Osteocyte (in vitro differentiated cells): ENCODE measurements at places on chromosomes 7 and 10. TPM values are rescaled to one million over a fixed set of nuclear protein-coding genes. Genes with fewer than 3 reads are reported as not detected.

Gene C10orf67
- not detected in 2 replicates for total RNA-seq

Gene RASA4B
- total RNA-seq: 7.4 and 11.7 TPM in 2 replicates

Gene FKBP6
- total RNA-seq: not detected in 2 replicates

Gene ANKRD2
- not detected in 2 replicates for total RNA-seq

Gene ZNF138
- total RNA-seq: 2.7 and 4.0 TPM in 2 replicates

Gene FAM13C
- 2.3 and 3.2 TPM in 2 replicates for total RNA-seq

Gene RNF133
- not detected in 2 replicates for total RNA-seq

Gene FBXO24
- total RNA-seq: 0.46 and 0.94 TPM in 2 replicates

GRCh38 chr10:60524541-60524940 is 134.9 kb upstream of the ANK3 start:
- DNase-seq: no peak

DNA sequence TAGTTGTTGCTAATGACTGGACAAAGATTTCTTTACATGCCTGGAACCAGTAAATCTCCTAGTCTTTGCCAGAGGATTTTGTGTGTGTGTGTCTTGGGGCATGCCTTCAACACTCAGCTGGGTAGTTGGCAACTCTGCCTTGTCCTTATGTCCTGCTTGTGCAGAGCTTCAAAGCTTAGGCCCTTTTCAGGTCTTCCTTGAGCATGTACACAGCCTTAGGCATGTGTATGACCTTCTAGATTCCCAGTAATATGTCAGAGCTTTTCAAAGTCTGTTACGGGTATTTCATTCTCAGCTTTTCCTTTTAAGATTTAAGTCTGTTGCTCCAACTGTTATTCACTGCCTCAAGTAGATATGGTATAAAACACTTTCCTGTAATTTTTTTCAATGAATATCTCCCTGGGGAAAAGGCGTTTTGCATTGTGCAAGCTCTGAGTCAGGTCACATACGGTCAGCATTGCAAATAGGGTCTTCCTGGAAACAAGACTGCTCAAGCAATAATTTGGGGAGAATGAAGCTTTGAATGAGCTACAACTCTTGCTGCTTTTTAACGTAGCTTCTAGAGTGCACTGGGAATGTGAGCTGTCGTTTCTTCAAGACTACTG is 25.5 kb downstream of the SHOC2 start:
- DNase-seq: no peak

GRCh38 chr7:86647385-86648094 is 3.8 kb downstream of the GRM3 start:
- no peak for DNase-seq

DNA sequence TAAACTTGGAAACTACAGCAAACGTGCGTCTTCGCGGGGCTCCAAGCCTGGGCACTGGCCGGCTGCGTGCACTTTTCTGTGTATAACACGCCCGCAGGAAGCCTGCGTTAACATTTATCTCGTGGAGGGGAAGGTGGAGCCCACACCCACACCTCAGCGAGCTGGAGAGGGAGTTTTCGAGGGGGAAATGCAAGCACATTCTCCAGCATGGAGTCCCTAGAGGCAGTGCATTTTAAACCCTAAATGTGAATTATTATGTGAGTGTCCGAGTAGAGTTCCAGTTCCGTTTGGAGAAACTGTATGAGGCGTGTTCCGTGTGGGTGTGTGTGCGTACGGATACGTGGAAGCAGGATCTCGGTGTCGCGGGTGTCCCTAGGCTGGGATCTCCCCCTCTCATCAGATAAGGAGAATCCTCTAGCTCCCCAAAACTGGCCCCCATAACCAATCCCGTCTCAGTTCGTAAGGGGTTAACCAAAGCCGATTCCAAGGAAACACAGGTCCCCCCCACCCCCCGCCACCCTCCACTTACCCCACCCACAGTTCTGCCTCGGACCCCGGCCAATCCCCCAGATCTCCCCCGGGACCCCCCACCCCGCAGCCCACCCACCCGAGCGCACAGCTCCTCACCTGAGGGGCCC is 403 bp downstream of the CDK6 start:
- no peak for DNase-seq

DNA sequence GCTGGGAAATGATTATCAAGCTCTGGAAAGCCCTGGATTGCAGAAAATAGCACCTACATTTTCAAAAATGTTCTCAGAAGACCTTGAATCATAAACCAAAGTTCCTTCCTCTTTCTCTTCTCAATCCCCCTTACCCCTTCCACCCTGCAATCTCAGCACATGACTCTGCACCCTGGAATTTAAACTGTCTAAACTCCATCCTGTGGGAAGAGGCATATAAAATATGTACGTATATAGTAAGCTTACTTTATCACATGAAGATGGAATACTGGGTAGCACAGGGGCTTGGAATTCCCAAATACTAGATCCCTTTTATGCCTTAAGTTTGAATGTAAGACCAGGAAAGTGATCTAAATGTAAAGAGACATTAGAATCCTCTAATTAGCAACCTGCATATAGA is 7.7 kb downstream of the AGMO start:
- no peak for DNase-seq

DNA sequence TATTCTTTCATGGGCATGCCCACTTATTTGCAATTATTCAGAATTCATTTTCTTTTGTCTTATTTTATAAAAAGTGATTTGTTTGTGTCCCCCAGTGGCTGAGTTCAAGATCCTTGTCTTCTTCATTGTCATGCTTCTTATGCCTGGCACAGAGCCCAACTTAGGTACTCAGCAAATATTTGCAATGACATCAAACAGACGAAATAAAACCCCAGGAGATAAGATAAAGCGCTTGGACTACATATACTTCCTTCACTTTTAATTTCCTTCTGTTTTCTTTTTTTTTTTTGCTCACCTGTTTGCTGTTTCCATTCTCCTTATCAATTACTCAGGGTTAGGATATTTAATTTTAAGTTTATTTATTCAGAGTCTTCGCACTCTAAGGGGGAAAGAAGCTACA is 225.0 kb downstream of the SDHAF3 start:
- no peak for DNase-seq

- no peak for DNase-seq
Observed at GRCh38 chr10:33304423-33305225, 29.8 kb downstream of the NRP1 start.

DNA sequence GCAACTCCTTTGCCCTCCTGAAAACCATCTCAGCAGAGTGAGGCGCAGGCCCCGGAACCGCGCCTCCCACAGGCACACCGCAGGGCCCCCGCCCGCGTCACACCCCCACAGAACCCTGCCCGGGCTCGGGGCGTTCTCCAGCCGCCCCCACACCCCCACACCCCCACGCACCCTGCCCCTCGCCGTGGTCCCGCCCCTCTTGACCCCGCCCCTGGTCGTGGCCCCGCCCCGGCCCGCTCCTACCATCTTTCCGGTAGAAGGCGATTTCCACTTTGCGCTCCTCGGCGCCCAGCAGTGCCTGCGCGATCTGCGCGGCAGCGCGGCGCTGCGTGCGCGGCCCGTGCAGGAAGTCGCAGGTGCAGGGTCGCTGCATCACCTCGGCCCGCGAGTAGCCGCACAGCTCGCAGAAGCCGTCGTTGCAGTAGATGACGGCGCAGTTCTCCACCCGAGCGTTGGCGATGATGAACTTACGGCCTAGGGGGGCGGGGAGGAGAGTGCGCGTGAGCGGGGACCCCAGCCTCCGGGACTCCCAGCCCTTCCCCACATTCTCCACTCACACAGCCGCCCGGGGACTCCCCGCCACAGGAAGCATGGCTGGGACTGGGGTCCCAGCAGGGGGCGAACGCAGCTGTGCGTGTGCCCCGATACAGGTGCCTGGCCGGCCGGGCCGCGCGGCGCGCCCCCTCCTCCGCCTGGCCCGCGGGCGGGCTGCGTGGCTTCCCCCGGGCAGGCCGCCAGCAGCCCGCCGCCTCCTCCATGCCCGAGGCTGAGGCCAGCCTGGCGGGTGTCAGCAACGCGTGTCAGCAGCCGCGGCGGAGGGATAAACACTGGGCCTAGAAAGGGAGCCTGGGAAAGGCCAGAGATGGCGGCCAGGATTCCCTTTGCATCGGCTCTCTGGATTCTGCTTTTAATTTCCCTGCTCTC is 3.4 kb downstream of the KCNH2 start:
- DNase-seq: no peak

- no peak for DNase-seq
Observed at GRCh38 chr7:110600956-110601355, 490.0 kb upstream of the LRRN3 start.

DNA sequence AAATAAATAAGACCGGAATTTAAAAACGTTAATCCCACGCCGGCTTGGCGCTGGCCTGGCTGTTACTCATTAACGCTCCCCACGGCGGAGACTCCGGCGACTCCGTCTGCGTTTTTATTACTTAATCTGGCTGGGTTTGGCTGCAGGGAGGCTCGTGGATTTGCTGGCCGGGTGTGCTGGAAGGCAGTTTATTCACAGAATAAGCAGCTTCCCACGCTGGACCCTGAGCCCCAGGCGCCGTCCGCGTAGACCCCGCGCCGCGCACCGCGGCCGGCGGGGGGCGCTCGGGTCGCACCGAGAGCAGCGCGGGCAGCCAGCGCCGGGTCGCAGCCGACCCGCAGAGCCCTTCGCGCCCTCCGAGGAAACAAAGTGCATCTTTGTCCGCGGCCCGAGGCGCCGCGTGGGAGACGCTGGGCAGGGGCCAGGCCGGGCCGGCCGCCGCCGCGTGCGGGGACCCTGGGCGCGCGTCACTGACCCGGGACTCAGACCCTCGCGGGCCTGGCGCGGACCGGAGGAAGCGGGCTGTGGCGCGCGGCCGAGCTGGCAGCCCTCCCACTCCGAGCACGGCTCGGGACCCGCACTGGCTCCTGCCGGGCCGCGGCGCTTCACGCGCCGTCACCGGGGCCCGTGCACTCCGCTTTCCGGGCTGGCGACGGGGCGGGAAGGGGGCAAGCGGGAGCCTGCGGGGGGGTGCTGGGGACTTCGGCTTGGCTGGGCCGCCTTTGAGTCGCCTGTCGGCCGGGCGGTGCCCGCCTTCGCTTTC is 587 bp upstream of the GRK5 start:
- peak; percentile 93 for DNase-seq

DNA sequence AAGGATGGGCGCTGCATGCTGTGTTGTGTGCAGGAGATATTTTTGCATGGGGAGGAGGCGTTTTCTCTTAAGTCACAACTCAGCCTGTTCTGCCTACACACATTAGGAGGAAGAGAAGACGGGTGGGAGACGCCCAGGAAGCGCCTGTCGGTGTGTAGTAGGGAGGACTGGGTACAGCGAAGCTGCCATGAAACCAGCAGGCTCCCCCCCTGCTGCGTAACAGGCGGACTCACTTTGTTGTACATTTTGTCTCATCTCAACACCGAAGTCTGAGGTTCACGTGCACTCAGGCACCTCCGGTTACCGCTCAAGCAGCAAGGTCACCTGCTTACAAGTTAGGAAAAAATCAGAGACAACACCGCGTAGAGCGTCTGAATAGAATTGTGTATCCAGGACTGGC is 56.3 kb downstream of the CRTAC1 start:
- no peak for DNase-seq

DNA sequence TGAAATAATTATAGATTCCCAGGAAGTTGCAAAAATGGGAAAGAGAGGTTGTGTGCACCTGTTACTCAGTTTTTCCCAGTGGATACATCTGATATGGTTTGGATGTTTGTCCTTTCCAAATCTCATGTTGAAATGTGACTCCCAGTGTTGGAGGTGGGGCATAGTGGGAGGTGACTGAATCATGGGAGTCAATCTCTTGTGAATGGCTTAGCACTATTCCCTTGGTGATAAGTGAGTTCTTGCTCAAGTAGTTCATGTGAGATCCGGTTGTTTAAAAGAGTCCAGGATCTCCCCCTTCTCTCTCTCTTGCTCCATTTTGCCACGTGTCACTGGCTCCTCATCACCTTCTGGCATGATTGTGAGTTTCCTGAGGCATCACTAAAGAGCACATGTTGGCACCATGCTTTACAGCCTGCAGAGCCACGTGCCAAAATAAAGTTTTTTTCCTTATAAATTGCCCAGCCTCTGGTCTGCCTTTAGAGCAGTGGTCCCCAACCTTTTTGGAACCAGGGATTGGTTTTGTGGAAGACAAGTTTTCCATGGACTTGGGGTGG is 149.2 kb downstream of the RAMP3 start:
- DNase-seq: no peak

DNA sequence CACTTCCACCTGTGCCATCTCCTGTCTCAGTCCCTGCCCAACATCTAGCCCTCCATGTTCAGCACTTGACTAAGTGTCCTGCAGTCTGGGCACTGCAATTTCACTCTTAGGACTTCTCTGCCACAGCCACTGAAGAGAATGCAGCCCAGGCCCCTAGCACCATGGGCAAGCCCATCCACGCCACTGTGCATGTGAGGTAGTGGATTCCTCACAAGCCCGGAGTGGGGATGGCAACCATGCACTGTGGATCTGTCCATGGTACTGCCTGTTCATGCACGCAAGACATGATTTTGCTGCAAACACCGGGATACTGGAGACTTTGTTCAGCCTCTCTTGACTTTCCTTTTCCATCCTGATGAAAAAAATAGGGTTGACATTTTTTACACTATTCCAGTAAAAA is 12.3 kb downstream of the DDC start:
- DNase-seq: peak; percentile 81

DNA sequence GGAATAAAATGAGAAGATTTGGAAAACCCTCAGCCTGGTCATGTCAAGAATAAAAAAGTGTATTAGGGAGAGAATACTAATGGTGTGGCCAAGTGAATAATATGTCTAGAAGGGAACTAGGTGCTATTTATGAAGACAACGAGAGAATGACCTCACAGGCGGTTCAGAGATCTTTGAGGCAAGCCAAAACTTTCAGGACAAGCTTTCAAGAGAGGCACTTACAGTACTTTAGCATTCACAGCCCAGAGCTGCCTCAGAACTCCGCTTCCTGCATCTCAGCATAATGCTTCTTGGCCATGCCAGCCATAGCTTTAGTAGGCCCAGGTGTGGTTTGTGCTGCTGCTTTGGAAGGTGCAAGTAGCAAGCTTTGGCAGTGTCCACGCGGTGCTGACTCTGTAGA is 37.2 kb upstream of the CCDC7 start:
- DNase-seq: no peak

GRCh38 chr7:42217548-42217947 is 19.5 kb downstream of the GLI3 start:
- no peak for DNase-seq

DNA sequence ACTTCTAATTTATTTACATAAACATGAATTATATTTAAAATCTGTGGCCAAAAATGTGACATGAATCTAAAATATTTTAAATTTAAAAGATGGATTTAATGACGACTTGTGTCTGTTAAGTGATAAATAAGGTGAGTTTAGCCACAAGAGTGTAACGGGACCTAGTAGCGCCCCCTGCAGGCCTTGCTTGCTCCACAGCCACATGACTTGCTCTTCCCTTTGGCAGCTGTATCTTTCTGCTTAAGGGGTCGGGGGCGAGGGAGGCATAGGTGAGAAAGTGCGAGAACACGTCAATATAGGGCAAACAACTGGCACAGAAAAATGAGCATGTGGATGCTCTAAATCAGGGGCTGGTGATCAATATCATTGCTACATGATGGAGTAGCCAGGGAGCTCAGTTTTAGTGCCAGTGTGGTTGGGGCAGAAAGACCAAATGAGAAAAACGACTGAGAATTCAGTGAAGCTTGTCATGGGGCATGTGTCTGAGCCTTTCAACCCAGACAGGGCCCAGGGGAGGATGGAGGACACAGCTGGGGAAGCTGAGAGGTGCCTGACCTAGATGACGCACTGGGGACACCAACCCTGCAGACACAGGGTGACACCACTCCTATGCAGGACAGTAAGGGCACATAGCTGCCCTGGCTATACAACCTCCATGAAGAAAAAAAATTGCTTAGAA is 49.8 kb downstream of the PAXIP1 start:
- DNase-seq: no peak
